GM12878 (cell line): ENCODE measurements at places on chromosomes 3 and 15. TPM values are rescaled to one million over a fixed set of nuclear protein-coding genes. Genes with fewer than 3 reads are reported as not detected.

The GRAMD1C gene
- 5.5 TPM in 2 replicates for total RNA-seq

The MYEF2 gene
- 21.8 and 26.1 TPM in 2 replicates for total RNA-seq

The GUCA1C gene
- not detected in 2 replicates for total RNA-seq

The C3orf85 gene
- not detected in 2 replicates for total RNA-seq

GRCh38 chr3:59540696-59541095 lies 490.9 kb upstream of the CFAP20DC start:
- DNase-seq = peak; percentile 60
- H3K27me3 ChIP-seq = no peaks in the 10 kb centered on the region
- H3K36me3 ChIP-seq = no peaks in the 10 kb centered on the region
- no peak overlapping the region for H3K4me3 ChIP-seq

DNA sequence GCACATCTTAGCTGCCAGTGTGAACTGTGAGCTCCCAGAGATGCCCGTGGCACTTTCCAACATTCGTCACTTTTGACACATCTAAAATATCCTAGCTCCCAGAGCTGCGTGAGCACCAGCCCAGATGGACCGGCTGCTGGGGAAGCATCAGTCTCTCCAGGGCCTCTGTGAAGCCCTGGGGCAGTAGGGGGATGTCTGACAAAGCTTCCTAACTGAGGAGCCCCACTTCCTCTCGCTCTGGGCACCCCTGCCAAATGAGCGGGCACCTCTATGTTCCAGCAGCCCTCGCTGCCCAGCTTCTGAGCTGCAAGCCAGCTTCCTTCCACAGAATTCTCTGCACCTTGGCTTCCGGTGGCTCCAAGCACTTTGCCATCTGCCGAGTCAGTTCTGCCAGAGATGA lies 91.1 kb downstream of the LIPC start:
- no peaks in the 10 kb centered on the region for H3K27me3 ChIP-seq
- no peak overlapping the region for H3K27ac ChIP-seq
- no peak for DNase-seq
- H3K4me1 ChIP-seq = peaks cover 36% of the 10 kb centered on the region
- no peak overlapping the region for H3K4me3 ChIP-seq

DNA sequence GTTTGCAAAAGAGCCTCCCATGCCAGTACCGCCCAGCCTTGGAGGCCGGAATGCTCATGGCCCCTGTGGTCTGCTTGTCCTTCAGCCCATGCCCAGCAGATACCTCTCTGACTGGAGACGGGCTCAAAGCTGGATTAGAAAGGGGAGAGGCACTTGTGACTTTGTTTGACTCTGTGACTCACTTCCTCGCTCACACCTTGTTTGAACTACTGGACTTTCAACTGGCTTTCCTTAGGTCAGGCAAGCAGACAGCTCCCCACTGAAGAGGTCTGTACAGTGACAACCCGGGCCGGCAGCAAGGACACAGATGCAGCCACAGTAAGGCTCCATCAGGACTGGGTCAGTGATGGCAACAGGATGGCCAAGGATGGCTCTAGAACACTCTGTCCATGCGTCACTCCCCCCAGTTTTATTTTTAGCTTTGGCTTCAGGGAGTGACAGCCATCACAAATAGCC lies 98.6 kb upstream of the ABHD17C start:
- H3K27me3 ChIP-seq = peaks cover 1% of the 10 kb centered on the region
- H3K36me3 ChIP-seq = no peaks in the 10 kb centered on the region
- H3K4me3 ChIP-seq = no peak overlapping the region
- no peaks in the 10 kb centered on the region for H3K4me1 ChIP-seq
- DNase-seq = no peak
- H3K27ac ChIP-seq = no peak overlapping the region

DNA sequence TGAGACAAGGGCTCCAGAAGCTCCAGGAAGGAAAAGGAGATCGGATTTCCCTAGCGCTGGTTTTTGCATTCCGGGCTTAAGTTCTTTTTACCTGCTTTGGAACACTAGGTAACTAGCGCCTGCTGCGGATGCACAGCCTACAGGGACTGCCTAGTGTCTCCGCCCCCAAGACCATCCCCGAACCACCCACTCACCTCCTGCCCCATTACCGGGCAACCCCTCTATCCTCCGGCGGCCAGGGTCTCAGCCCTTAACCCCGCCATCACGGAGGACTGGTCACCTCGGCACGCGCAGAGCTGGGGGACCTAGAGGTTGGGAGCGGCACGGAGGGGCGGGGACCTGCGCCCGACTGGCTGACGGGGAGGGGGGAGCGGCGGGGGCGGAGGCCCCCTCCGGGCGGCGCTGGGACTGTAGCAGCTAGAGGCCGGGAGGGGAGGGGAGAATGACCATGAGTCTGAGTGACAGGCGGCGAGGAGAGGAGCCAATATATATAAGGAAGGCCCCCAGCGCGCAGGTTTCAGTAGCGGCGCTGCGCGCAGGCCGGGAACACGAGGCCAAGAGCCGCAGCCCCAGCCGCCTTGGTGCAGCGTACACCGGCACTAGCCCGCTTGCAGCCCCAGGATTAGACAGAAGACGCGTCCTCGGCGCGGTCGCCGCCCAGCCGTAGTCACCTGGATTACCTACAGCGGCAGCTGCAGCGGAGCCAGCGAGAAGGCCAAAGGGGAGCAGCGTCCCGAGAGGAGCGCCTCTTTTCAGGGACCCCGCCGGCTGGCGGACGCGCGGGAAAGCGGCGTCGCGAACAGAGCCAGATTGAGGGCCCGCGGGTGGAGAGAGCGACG lies at the start of gene DLL4:
DLL4 (plus strand) TSS at position 520 of the 839 bp plus-strand sequence. CDS start 329 bp downstream, outside the sequence.
- no peak for DNase-seq
- peak within 1 kb of the TSS; percentile 64 for H3K4me3 ChIP-seq
- H3K36me3 ChIP-seq = no peaks in the 10 kb centered on the region
- H3K27me3 ChIP-seq = peaks cover 31% of the 10 kb centered on the region
- no peak within 1 kb of the TSS for H3K27ac ChIP-seq

- H3K4me3 ChIP-seq = no peak overlapping the region
- H3K4me1 ChIP-seq = no peaks in the 10 kb centered on the region
- H3K27ac ChIP-seq = no peak overlapping the region
- H3K27me3 ChIP-seq = no peaks in the 10 kb centered on the region
Observed at GRCh38 chr3:146130881-146131371, 30.1 kb downstream of the PLOD2 start.

GRCh38 chr3:98568402-98568801 lies 25.0 kb downstream of the CPOX start:
- H3K36me3 ChIP-seq = no peaks in the 10 kb centered on the region
- peak overlapping the region; percentile 100 for H3K27ac ChIP-seq
- peaks cover 40% of the 10 kb centered on the region for H3K4me1 ChIP-seq
- H3K27me3 ChIP-seq = no peaks in the 10 kb centered on the region
- DNase-seq = no peak

GRCh38 chr3:111874177-111874820 lies 15.2 kb downstream of the PHLDB2 start:
- no peak for DNase-seq
- no peaks in the 10 kb centered on the region for H3K4me1 ChIP-seq
- no peak overlapping the region for H3K27ac ChIP-seq
- no peaks in the 10 kb centered on the region for H3K36me3 ChIP-seq
- H3K4me3 ChIP-seq = no peak overlapping the region
- H3K27me3 ChIP-seq = no peaks in the 10 kb centered on the region; the same call in 1 of the 2 replicates

DNA sequence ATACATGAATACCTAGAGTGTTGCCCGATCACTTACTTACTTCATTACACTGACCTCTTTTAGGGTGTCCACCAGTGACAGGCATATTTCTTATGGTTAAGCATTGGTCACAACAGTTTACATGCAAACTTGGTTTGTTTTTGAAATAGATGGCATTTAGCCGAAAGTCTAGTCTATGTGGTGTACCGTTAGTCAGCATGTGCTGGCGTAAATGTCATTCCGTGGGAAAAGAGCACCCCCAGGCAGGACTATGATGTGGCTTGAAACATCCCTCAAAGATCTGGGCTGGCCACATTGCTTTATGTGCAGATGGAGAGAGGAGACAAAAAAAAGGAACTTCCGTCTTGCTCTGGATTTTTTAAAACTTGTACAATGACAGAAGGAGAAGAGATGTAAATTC lies 357.0 kb upstream of the ICE2 start:
- no peaks in the 10 kb centered on the region for H3K4me1 ChIP-seq
- H3K27ac ChIP-seq = no peak overlapping the region
- no peaks in the 10 kb centered on the region for H3K36me3 ChIP-seq

DNA sequence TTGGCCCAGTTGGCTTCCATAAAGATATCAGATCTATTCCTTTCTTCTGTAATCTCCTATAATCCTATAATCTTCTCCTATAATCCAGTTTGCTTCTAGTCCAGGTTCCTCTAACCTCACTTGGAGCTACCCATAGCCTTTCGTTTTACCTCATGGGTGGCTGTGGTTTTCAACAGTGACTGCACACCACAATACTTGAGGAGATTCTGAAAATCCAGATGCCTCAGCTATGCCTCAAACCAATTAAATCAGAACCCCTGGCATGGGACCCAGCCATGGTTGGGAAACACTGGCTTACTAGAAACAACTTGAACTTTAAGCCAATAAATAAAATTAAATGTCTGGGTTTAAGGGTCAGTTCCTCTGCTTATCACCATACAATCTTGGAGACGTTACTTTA lies 86.1 kb upstream of the NTRK3 start:
- H3K4me3 ChIP-seq = no peak overlapping the region
- H3K4me1 ChIP-seq = no peaks in the 10 kb centered on the region
- no peak for DNase-seq
- H3K27me3 ChIP-seq = no peaks in the 10 kb centered on the region; the same call in 1 of the 2 replicates

- no peaks in the 10 kb centered on the region for H3K27me3 ChIP-seq
- no peak overlapping the region for H3K27ac ChIP-seq
- peaks cover 4% of the 10 kb centered on the region; the same call in 1 of the 2 replicates for H3K4me1 ChIP-seq
- H3K4me3 ChIP-seq = no peak overlapping the region
- DNase-seq = no peak
Observed at GRCh38 chr3:27213450-27213849, 155.7 kb downstream of the NEK10 start.

DNA sequence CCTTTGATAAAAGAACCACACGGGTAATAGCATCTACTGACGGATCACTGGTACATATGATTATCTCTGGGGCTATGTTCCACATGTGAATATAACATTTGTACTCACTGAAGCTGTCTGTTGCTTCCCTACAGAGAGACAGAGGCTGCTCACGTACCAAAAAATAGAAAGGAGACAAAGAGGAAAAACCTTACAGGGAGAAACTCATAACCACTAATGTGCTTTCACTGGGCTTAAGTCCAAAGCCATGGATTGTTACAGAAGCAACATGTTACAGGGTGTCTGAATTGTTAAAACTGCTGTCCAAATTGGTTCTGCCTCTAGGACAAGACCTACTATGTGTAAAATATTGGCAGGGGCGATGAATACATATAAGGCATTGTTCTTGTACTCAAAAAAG lies 311.9 kb downstream of the FOXP1 start:
- H3K36me3 ChIP-seq = no peaks in the 10 kb centered on the region
- no peaks in the 10 kb centered on the region for H3K4me1 ChIP-seq
- no peak for DNase-seq
- H3K27ac ChIP-seq = no peak overlapping the region

- no peaks in the 10 kb centered on the region for H3K4me1 ChIP-seq
- no peak overlapping the region for H3K27ac ChIP-seq
- H3K27me3 ChIP-seq = no peaks in the 10 kb centered on the region
Observed at GRCh38 chr3:124221422-124221821, 229.5 kb upstream of the ROPN1 start.

- H3K27ac ChIP-seq = no peak overlapping the region
- H3K36me3 ChIP-seq = no peaks in the 10 kb centered on the region
- no peak overlapping the region for H3K4me3 ChIP-seq
- H3K27me3 ChIP-seq = no peaks in the 10 kb centered on the region
- H3K4me1 ChIP-seq = no peaks in the 10 kb centered on the region
Observed at GRCh38 chr3:139032326-139033002, 11.7 kb upstream of the PRR23B start.
